ENCODE measurements at places on chromosomes 11 and 22.

GRCh38 chr22:44386386-44387035 is 73.8 kb upstream of the SHISAL1 start:
- DNase-seq = no peak

GRCh38 chr11:123181075-123181474 is 14.0 kb downstream of the CLMP start:
- DNase-seq = no peak

DNA sequence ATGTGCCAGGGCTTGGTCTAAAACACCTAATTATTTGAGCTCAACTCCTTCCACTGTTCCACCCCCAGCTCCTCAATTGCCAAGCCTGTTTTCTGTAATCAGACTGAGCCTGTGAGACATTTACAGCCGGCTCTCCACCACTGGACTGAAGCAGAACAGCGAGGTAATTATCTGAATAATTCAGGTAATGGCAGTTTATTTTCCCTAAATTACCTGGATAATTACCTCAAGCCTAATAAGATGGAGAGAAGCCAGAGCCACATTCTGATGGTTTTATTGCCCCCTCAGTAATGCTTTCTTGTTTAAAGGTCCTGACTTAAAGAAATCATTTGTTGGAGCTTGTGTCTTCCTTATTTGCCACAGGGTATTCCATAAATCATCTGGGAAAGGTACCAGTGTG is 64.2 kb downstream of the FZD4 start:
- no peak for DNase-seq

DNA sequence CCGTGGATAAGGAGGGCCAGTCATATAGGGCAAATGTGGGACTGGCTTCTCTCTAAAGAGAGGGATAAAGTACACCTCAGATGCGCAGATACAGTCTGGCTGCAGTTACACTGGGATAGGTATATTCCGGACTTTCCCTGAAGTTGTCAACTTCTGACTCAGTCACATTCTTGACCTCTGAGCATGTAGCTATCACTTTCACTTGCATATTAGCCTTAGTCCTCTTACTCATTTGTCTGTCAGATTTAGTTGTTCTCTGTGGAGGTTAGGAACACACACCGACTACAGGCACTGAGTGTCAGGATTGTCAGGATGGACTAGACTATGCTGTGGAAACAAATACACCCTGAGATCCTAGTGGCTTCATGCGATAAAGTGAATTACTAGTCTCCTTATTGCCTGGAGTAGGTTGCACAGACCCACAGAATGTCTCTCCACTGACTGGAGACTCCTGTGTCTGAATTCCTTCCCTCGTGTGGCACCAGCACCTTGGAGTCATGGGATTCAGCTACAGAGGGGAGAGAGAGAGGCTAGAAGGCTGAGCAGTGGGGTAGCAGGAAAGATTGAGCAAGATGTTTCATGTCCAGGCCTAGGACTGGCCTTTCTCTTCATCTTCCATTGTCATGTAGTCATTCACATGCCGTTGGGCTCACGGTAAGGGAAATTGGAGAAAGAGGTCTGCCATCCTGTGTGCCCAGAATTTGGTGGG is 654.3 kb downstream of the NTM start:
- DNase-seq = no peak

GRCh38 chr11:128906185-128907050 is 15.3 kb downstream of the KCNJ5 start:
- DNase-seq = no peak

DNA sequence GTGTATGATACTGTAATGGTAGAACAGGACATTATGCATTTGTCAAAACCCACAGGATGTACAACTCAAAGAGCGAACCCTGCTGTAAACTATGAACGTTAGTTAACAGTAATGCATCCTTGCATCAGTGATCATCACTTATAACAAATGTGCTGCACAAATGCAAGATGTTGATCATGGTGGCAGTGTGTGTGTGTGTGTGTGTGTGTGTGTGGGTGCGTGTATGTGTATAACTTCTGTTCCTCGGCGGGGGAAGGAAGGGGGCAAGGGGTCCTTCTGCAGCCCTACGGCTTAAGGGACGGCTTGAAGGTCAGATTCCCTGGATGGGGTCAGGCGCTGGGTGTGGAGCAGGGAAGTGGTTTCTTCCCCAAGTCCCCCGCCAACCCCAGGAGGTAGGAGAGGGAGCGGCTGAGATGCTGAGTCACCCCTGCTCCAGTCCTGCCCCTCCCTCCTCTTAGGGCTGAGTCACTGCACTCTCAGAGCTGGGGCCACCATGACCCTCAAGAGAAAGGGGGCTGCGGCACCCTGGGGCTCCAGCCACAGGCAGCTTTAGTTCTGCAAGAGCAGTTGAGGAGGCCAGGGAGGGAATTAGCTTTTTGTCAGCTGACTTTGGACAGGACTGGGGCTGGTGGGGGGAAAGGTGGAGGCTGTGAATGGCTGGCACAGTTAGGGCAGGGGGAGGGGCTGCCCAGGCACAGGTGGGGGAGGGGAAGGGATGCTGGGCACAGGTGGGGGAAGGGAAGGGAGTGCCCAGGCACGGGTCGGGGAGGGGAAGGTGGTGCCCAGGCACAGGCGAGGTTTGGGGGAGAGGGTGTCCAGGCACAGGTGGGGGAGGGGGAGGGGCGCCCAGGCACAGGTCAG is 8.8 kb upstream of the CTSD start:
- peak; percentile 45 for DNase-seq

DNA sequence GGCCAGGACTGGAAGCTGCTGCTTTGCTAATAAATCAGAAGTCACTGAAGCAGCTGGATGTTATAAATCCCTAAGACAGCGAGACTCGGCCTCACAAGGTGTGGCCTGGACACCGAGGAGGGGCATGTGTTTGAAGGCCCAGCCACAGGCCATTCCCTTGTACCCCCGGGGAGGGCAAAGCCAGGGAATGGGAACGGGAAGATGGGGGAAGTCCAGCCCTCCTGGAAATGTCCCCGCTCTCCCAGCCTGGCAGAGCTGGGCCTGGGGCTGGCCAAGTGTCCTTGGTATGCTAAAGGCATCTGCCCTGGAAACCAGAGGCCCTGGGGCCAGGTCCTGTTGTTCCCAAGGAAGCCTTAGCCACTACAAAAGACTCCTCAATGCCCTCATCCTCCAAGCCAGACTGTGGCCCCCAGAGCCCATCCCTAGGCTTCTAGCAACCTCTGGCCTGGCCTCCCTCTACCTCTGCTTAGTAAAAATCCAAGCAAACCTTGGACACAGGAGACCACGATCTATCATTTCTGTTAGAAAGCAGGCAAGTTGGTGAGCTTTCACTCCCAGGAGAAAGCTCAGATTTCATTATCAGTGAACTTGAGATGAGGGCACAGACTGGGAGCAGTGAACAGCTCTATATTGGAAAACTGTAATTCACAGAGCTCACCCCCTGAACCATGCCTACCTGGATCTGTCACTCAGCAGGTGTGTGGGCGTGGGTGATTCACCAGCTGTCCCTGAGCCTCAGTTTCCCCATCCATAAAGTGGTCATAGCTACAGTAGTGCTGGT is 11.0 kb downstream of the CHST1 start:
- DNase-seq = no peak

- DNase-seq = peak; percentile 9
Measured at GRCh38 chr11:6755303-6755952, 16.3 kb downstream of the OR2AG2 start.

DNA sequence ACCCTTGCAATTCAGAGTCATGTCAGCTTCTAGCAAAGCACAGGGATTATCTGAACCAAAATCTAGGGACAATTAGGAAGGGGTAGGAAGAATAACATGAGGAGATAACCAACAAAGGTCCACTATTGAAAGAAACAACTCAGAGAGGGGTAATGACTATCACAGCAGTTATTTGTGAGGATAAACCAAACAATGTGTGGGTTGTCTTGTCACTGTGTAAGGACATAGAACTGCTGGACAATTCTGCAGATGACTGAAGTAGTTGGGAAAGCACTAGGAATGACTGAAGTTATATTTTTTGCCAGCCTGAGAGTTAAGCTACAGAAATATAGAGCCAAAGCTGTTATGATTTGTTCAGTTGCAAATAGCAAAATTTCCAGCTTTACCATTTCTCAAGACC is 858.4 kb upstream of the CCDC90B start:
- DNase-seq = no peak

DNA sequence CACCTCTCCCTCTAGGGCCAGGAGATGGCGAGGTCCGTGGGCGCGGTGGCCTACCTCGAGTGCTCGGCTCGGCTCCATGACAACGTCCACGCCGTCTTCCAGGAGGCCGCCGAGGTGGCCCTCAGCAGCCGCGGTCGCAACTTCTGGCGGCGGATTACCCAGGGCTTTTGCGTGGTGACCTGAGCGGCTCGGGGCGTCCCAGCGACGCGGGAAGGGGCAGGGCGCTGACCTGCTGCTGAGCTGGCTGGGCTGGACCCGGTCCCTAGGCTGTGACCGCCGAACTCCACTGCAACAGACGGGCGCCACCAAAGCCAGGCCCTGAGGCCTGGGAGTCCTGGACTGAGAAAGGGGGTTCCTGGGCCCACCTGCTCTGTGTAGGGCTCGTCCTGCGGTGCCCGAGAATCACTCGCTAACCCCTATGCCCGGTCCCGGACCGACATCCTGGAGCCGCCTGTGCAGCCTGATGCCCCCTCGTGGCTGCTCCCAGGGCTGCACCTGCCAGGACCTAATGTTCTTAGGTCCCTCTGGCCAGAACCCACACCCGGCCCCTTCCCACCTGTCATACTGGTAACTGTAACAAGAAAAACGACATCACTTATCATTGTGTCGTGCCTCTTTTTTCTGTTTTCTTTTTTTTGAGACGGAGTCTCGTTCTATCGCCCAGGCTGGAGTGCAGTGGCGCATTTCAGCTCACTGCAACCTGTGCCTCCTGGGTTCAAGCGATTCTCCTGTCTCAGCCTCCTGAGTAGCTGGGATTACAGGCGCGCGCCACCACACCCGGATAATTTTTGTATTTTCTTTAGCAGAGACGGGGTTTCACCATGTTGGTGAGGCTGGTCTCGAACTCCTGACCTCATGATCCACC is 15.0 kb downstream of the RHOD start:
- peak; percentile 73 for DNase-seq

DNA sequence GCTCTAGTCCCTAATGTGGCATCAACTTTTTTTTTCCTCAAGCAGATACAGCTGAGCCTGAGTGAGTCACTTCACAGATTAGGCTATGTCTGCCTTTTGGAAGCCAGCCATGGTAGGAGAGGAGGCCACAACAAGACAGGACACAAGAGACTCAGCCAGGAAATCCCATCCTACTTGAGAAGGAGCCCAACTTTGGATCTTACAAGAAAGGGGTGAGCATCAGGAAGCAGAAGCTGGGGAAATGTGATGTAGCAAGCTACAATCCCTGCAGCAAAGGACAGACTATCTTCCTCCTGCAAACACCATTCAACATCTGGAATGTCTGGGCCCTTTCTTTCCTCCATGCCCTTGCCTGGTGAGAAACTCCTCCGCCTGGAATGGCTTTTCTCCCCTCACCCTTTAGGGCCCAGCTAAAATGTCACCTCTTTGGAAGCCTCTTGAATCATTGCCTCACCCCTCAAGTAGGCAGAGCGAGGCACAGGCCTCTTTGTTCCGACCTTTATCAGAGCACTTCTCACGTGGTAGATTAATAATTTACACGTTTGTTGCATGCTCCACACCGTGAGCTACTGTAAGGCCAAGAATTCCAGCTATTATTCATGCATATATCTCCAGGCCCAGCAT is 156.4 kb upstream of the PITPNB start:
- no peak for DNase-seq

- DNase-seq = no peak
Measured at GRCh38 chr22:30617819-30618218, 10.8 kb downstream of the TCN2 start.

DNA sequence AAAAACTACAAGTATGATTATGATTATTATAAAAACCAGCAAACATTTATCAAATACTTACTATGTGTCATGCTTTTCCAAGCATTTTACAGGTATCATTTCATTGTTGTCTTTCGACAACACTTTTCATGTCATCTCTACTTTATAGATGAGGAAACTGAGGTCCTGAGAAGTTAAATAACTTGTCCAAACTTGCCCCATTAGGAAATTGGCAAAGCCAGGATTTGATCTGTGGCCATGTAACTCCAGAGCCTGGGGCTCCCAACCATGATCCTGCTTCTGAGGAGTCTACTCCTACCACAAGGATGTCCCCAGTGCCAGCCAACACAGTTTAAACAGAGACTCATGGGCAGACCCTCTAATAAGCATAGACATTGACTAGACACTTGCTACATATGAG is 15.2 kb downstream of the EHF start:
- no peak for DNase-seq

GRCh38 chr11:28137366-28137765 is 29.2 kb downstream of the METTL15 start:
- DNase-seq = no peak

DNA sequence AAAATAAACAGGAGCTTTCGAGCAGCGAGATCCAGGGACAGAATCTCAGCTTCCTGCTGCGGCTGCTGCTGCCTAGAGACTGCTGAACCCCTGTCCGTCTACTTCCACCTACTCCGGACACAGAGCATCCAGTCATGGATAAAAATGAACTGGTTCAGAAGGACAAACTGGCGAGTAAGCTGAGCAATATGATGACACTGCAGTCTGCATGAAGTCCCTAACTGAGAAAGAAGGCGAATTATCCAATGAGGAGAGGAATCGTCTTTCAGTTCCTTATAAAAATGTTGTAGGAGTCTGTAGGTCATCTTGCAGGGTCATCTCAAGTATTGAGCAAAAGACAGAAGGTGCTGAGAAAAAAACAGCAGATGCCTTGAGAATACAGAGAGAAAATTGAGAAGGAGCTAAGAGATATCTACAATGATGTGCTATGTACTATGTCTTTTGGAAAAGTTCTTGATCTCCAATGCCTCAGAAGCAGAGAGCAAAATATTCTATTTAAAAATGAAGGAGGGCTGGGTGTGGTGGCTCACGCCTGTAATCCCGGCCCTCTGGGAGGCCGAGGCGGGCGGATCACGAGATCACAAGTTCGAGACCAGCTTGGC is 11.1 kb upstream of the MS4A2 start:
- DNase-seq = no peak

DNA sequence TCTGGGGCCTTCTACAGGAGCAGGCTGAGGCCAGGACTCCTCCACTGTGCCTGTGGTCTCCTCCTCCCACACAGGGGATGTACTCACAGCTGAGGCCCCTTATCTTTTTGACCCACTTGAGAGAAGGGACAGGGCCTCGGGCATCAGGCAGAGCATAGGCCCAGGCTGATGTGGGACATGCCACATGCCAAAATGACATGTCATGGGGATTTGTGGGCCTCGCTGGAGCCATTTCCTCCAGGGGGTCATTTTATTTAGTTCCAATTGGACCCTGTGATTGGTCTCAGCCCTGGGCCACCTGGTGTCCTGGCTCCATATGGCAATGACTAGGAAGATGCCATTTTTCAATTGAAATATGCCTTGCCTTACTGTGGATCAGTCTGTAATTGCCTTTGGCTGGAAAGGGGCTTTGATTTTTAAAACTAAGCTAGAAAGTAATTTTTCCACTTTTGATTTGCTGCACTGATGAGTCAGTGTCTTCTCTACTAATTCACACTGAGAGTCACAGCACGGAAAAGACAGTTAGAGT is 171.1 kb upstream of the NAV2 start:
- DNase-seq = no peak

- DNase-seq = no peak
Measured at GRCh38 chr11:55920537-55920936, 6.2 kb upstream of the OR5W2 start.

- no peak for DNase-seq
Measured at GRCh38 chr22:36577019-36577418, 48.1 kb upstream of the EIF3D start.
